Endothelial cell (in vitro differentiated cells): ENCODE measurements at places on chromosomes 6 and 20. TPM values are rescaled to one million over a fixed set of nuclear protein-coding genes. Genes with fewer than 3 reads are reported as not detected.

GRCh38 chr6:158517581-158517980, 42.3 kb upstream of the TMEM181 start:
- DNase-seq, result no peak

- no peak for DNase-seq
These were observed 50.4 kb upstream of the CTNNBL1 start for GRCh38 chr20:37643400-37643799.

Gene ASF1A
- 33.4 TPM for total RNA-seq

DNA sequence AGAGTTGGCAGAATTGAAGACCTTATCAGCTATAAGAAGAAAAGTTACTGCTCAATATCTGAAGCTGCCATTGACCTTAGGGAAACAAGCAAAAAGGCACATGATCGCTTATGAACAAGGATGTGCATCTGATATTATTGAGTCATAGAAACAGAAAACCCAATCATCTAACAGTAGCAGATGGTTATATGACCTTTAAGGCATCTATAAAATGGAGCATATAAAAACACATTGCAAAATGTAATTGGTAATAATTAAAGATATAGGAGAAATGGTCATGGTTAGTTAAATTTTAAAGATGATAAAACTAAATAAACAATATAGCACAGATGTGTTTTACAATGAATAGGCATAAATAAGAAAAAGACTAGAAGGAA, 260.1 kb upstream of the TAB2 start:
- no peak for DNase-seq

DNA sequence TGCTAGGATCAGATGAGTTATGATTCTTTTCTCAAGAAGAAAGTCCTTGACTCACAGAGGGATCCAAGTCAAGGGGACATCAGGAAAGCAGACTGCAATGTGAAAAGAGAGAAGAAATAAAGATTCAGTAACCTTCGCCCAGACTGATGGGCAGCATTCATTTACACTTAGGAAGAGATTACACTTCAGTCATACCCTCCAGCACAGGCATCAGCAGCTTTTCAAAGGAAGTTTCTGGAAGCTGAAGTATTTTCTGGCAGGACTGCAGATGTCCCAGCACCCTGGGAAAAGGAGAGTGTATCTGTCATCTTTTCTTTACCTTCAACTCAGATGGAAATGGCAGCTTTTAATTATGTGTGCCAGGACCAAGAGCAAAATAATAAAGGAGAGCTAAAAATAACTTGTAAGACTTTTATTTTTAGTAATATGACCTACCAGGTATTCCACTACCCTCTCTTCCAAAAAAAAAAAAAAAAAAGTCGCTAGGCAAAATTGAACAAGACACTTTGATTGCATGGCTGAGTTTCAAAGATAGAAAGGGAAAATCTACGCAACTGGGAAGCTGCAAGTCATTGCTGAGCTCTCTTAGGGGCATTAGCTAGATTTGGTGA, 712.1 kb downstream of the EPM2A start:
- no peak for DNase-seq

DNA sequence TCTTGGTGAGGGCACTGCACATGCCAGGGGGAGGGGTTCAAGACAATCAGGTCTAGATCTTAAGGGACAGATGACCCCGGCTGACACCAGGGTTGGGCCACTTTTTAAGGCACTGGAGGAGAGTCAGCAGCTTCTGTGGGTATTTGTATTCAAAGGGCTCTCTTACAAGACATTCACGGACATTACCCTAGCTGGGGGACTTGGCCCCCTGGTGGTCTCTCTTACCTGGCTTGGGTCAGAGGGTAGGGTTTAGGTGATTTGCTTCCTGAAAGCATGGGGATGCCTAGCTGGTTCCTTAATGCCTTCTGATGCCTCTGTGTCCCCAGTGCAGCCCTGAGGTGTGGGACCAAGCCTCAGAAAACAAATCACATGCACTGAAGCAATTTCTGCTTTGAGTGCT, 354.7 kb downstream of the CDC5L start:
- DNase-seq, result no peak

DNA sequence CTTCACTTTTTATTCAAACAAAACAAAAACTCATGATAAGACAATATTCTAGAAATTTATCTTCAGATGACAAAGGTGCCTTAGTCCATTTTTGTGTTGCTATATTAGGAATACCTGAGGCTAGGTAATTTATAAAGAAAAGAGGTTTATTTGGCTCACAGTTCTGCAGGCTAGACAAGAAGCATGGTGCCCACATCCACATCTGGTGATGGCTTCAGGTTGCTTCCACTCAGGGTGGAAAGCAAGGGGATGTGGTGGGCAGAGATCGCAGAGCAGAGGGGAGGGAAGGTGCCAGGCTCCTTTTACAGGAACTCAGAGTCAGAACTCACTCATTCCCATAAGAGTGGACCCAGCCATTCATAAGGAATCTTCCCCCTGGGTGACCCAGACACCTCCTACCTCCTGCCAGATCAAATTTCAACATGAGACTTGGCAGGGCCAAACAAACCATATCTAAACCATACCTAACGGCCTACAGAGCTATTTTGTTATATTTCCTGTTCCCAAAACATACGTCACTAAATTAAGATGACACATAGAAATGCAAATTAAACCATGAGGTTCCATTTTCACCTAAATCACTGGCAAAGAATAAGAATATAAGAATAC, 26.4 kb downstream of the ABHD12 start:
- no peak for DNase-seq

Gene MUCL3
- total RNA-seq, result not detected

GRCh38 chr6:85134172-85134571, 315.7 kb upstream of the NT5E start:
- DNase-seq, result no peak

GRCh38 chr6:141451511-141452353, 681.0 kb upstream of the GJE1 start:
- DNase-seq, result no peak

Gene PRDM13
- not detected for total RNA-seq

GRCh38 chr20:49759266-49759950, 45.7 kb upstream of the B4GALT5 start:
- no peak for DNase-seq

- DNase-seq, result no peak
These were observed 294.2 kb upstream of the TCF21 start for GRCh38 chr6:133594652-133595110.

- DNase-seq, result no peak
These were observed 10.6 kb downstream of the MTCH1 start for GRCh38 chr6:36975231-36976006.

DNA sequence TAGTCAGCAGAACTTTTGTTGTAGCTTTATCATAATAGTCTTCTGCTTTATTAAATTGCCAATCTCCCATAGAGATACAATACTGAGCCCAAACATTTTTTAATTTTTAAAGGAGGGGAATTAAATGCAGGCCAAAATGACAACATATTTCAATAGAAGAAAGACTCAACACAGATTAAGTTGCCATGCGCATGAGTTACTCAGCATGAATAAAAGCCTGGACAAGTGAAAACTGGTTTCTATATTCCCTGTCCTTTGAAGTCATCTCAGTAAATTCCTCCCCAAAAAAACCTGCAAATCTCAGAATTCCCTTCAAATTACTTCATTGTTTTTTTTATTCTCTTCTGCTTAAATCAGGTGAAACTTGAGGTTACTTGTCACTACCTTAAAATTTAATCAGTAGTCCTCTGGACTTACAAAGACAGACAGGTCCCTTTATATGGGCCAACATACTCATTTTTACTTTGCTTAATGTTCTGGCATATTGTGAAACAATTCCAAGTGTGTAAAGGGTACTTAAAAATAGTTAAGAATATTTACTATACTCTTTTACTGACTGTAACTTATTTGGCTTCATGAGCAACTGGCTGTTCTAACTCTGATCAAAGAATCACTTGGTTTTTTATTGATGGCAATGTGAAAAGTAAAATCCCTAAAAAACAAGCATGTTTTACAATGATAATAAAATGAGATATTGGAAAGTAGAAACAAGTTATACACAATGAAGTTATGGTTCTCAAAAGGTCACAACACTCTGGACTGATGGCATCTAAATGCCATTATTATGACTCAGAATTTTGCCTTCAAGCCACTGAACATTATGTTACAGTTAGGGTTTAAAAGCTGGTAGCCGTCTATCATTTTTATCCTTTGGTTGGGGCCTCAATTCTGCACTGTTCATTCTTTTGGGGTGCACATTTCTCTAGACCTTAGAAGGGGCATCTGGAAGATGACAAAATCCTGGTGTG, 49.9 kb upstream of the COL21A1 start:
- no peak for DNase-seq

GRCh38 chr6:125808060-125808459, 17.3 kb downstream of the NCOA7 start:
- no peak for DNase-seq

Gene GGTLC1
- total RNA-seq, result not detected

GRCh38 chr6:31822036-31822821, 5.3 kb upstream of the HSPA1B start:
- peak; percentile 14 for DNase-seq

DNA sequence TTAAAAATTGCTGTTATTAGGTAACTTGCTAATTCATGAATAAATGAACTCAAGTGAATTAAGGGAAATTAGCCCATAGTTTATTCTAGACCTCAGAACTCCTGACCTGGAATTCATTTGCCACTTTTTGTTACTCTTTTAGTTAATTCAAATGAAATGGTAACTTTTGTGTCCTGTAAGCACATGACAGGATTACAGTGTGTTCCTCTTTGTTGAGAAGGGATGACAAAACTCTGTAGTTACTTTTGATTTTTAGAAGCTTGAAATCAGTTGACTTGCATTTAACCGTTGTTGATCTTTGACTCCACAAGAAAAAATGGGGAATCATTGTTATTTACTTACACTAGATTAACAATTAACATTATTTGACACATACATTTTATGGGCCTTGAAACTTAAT, 6.2 kb downstream of the SLC9A8 start:
- DNase-seq, result no peak

DNA sequence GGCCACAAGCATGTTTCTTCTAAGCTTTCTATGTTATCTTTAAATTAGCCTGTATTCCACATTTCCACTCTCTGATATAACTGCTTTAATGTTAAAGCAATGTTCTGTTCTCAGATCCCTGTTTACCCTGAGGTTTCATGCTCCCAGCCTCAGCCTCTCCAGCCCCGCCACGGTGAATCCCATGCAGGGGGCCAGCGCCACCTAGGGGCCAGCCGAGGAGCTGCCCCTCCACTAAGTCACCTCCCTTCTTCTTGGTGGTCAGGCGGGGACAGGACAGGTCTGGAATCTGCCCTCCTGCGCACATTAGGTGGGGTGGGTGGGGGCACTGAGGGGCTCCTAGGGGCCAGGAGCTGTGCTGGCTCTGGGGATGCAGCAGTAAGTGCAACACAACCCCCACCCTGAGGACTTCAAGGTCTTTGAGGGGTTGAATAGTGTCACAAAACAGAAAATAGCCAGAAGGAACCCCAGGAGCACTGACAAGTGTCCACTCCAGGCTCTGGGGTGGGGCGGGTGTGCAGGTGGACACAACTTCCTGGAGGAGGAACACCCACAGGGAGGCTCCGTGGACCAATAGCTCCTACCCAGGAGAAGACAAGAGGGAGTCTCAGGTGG, 61.6 kb downstream of the RAB44 start:
- DNase-seq, result peak; percentile 92

DNA sequence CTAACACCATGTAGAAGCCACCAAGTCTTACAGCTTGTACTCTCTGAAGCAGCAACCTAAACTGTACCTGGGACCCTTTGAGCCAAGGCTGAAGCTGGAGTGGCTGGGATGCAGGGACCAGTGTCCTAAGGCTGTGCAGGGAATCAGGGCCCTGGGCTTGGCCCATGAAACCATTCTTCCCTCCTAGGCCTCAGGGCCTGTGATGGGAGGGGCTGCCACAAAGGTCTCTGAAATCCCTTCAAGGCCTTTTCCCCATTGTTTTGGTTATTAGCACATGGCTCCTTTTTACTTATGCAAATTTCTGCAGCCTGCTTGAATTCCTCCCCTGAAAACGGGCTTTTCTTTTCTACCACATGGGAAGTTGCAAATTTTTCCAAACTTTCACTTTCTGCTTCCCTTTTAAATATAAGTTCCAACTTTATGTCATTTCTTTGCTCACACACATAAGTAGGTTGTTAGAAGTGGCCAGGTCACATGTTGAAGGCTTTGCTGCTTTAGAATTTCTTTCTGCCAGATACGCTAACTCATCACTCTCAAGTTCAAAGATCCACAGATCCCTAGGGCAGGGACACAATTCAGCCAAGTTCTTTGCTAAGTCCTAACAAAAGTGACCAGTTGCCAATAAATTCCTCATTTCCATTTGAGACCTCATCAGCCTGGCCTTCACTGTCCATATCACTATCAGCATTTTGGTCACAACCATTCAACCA, 28.2 kb upstream of the ATXN1 start:
- DNase-seq, result no peak

Gene C6orf15
- total RNA-seq, result not detected

DNA sequence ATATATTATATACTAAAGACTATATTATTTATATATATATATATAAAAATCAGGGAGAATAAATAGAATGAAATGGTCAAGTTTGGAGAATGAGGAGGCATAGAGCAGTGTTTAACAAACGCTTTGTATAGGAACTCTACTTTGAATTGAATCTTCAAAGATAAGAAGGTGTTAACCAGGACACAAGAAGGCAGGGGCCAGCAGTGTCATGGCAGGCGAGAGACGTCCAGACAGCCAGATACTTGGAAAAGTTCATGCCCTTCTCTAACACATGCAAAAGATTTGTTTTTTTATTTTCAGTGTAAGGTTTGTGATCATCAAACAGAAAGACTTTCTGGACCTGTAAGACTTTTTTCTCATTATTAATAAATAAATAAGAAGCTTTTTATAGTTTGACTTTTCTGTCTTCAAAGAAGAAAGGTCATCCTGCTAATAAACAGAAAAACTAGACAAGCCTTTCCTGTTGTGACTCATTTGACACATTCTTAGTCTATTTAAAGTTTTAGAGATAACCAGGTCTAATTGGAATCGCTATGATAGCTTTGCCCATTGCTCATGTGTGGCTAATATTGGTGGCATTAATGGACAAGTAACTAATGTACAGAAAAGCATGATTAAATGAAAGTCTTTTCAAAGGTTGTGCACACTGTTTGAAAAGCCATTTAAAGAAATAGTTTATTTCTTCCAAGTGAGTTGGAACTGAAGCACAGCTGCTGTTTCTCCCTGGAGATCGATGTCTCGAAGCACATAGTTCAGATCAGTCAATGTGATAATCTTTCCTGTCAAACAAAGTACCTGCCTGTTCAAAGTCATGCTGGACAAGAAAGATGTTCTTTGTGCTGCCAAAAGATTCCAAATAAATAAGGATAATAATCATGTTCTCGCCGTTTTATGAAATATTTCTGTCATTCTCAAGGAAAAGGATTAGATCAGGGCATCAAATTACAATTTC, 420.4 kb upstream of the OPRM1 start:
- no peak for DNase-seq

DNA sequence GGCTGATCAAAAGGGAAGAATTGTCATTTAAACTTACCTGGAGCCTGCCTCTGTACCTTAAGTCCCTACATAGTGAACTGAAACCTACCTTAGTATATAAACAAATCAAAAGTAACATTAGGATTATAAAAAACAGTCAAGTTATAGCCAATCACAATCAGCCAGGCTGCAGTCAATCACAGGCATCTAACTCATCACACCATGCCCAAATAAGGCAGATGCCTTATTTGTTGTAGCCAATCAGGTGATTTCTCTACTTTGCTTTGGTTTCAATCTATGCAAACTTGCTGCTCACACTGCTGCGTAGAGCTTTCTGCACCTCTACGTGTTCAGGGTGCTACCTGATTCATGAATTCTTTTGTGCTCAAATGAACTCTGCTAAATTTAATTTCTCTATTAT, 18.3 kb upstream of the DEFB113 start:
- no peak for DNase-seq
